ENCODE measurements at places on chromosomes 6 and 20.

DNA sequence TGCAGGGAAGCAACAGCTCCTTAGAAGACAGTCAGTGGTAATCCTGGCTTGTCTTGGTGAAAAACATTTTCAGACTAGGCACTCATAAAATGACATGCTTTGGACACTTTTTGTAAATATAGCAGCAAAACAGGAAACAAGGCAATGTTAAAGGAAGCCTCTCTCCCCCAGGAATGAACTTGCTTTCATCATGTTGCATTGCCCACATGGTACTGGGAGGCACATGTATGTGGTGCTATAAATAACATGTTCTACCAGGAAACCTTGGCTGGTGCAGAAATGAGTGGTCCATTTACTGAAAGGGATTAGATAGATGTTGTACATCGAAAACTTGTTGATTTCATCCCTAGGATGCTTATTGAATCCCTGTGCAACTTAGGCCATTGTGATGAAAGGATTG lies 121.4 kb upstream of the RREB1 start:
- no peak for DNase-seq

- DNase-seq, result no peak
Measured at GRCh38 chr20:37225146-37225545, 36.5 kb downstream of the GHRH start.

DNA sequence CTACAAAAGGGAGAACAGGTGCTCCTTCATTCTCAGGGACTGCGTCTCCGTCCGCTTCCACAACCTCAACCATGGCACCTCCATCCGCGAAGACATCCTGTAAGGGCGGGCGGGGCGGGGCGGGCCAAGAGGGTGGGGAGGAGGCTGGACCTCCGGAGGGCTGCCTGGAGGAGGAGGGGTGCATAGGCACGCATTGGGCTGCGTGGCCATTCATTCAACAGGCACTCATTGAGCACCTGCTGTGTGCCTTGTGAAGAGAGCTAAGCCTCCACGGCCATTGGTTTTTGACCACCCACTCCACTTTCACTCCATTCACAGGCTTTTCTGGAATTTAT lies 435 bp downstream of the ZSWIM3 start:
- DNase-seq, result no peak

DNA sequence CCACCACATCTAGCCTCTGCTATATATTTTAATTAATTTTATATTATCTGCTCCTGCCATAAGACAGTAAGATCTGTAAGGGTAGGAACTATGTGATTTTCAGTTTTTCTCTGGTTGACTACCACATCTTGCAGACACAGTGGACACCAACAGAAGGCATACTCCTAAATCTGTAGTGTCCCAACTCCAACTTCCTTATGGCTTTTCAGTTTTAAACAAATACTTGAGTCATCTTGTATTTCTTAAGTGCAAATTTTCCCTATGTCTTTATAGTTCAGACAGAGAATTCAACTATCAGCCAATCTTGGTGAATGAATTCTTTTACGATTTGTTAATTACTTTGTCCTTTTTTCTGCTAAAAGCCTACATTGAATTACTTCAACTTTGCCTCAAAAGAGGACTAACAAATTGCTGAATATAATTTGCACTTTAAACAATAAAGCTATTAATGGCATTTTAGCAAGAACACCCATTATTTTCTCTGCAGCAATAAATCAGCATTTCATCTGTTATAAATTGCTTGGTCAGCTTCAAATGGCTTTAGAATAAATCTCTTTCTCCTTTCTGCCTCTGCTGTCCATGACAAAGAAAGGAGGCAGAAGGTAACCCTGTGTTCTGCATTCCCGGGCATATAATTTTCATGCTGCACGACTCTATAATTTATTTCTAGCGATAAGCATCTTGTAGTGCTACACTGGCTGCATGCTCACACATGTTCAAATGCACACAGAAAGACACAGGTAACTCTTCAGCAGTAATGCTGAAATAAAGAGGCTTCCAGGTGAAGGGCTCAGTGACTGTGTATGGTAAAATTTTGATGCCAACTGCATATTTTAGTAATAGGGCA lies 144.8 kb downstream of the BACH2 start:
- DNase-seq, result no peak

- DNase-seq, result no peak
Measured at GRCh38 chr6:96470296-96470695, 51.3 kb upstream of the UFL1 start.

GRCh38 chr20:51067792-51068191 lies 44.9 kb upstream of the KCNG1 start:
- no peak for DNase-seq

DNA sequence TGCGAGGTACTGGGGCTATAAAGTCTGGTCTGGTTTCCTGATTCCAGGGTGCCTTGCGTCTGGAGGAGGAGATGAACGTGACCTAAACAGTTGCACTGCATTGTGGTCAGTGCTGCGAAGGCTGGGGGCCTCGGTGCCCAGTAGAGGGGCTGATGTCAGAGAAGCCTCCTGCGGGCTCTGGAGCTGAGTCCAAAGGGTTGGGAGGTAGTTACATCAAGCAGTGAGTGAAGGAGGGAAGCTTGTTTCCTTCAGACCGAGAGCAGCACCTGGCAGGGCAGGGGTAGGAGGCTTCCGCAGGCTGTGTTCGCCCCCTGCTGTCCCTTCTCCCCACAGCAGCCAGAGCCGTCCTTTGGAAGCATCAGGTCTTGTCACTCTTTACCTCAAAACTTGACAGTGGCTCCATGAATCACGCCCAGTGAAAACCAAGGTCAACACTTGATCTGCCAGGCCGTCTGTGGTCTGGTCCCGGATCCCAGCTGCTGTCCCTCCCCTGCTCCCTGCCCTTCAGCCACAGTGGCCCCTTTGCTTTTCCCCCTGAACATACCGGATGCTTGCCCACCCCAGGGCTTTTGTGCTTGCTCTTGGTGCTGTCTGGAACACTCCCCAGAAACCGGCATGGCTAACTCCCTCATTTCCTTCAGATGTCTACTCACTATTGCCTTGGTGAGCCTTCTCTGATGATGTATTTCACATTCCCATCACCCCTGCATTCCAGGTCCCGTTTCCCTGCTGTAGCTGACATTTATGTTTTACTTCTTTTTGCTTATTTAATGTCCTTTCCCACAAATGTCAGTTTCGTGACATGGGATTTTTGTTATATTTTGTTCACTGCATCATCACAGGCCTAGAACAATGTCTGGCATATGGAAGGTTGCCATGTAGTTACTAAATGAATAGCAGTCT lies 7.0 kb downstream of the DYNLRB1 start:
- peak; percentile 44 for DNase-seq
